ENCODE measurements at places on chromosomes 7 and 10. TPM values are rescaled to one million over a fixed set of nuclear protein-coding genes. Genes with fewer than 3 reads are reported as not detected.
A peak's percentile ranks its signal among the peaks of the same experiment; 100 is the strongest.

The ADCY1 gene
- total RNA-seq = 1.9 TPM

GRCh38 chr7:121178869-121179497 is 149.8 kb upstream of the WNT16 start:
- DNase-seq = no peak

DNA sequence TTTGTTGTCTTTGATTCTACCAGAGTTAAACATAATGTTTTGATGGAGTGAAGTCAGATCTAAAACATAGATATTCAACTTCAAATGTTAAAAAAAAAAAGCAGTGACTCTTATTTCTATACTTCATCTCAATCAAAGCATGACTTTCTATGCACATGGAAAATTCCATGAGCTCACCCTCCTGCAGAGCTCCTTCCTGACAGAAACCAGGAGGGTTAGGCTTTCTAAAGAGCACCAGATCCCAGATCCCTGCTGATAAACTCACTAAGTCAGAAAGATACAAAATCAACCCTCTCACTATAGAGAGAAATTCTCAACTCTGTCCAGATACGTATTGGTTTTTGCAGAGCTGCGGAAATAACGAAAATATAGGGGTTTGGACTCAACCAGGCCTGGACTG is 122.6 kb downstream of the FAM107B start:
- DNase-seq = no peak

The GATA3 gene
- total RNA-seq = 28.9 TPM

- DNase-seq = no peak
Measured at GRCh38 chr10:97724341-97724941, 10.9 kb downstream of the MARVELD1 start.

The TMEM176B gene
- total RNA-seq = not detected

- no peak for DNase-seq
Measured at GRCh38 chr10:110522365-110522988, 24.8 kb downstream of the DUSP5 start.

GRCh38 chr7:80641548-80641947 is 3.1 kb downstream of the CD36 start:
- no peak for DNase-seq

DNA sequence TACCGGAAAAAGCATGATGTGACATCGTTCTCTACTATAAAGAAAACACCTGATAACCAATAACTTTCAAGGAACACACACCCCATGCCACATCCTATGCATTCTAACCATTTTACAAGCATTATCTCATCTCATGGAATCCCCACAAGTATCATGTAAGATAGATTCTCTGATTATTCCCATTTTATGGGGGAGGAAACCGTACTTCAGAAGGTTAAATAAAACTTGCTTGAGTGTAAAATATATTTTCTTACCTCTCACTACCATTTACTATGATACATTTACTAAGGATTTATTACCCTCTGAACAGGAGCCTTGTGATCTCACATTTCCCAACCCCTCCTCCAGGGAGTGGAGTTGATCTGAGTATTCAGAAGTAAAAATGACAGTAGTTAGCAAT is 522.7 kb downstream of the CNTNAP2 start:
- no peak for DNase-seq

The CPA2 gene
- not detected for total RNA-seq

GRCh38 chr7:40493609-40494051 is 358.8 kb downstream of the SUGCT start:
- no peak for DNase-seq

GRCh38 chr10:118401708-118402193 is 59.6 kb upstream of the FAM204A start:
- DNase-seq = no peak

The SYT15B gene
- 0.23 TPM for total RNA-seq

DNA sequence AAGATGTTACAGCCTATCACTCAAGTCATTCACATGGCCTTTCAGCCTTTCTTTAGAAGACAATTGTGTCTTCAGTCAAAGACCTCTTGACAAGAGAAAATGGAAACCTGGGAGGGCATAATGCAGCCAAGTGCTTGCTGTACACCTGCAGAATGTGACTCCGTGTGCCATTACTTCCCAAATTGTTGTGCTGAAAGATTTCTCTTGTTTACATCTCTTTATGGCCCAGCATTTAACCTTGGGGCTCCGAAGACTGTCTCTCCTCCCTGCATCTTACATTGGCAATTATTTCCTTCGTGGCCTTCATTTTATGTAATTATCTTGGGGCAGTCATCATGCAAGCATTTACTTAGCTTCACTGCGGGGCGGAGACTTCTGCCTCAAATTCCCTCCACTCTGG is 287.0 kb downstream of the TCF7L2 start:
- no peak for DNase-seq

The PAX4 gene
- total RNA-seq = not detected

The APBB1IP gene
- 43.1 TPM for total RNA-seq

DNA sequence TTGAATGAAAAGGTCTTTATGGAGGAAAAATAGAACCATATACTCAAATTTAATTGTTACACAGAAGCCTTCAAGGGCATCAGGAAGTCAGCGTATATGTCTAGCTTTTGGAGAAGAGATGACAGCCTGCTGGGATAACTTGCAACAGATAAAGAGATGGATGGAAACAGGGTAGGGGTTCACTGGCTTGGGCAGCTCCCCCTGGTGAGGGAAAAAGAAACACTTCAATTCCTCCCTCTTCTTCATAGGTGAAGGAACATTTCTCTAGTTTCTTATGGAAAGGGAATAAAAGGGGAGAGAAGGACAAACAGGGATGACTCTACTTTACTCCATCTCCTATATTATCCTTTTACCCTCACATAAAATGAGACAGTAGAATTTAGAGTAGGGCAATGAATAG is 635.7 kb downstream of the PHTF2 start:
- DNase-seq = no peak

DNA sequence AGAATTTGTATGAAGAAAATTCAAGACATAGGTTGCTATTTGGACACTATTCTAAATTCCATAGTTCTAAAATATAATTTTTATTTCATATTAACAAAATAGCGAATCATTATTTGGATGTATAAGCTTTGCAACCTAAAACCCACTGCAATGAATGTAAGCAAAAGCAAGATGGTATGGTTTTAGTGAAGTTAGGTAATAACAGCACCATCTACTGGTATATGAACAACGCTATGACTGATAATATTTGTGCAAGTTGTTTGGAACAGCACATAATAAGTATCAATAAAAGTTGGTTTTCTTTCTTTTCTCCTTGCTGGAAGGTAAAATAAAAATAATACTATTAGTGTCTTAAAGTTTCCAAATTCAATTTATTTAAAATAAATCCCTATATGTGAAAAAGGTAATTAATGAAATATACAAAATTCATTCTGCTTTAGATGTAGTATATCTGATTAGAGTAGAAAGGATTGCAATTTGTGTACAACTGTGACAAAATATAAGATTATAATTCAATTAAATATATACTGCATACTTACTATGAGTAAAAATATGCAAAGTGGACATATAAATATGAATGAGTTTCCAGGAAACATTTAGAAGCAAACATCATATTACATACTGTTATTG is 79.0 kb upstream of the LSM8 start:
- DNase-seq = no peak

DNA sequence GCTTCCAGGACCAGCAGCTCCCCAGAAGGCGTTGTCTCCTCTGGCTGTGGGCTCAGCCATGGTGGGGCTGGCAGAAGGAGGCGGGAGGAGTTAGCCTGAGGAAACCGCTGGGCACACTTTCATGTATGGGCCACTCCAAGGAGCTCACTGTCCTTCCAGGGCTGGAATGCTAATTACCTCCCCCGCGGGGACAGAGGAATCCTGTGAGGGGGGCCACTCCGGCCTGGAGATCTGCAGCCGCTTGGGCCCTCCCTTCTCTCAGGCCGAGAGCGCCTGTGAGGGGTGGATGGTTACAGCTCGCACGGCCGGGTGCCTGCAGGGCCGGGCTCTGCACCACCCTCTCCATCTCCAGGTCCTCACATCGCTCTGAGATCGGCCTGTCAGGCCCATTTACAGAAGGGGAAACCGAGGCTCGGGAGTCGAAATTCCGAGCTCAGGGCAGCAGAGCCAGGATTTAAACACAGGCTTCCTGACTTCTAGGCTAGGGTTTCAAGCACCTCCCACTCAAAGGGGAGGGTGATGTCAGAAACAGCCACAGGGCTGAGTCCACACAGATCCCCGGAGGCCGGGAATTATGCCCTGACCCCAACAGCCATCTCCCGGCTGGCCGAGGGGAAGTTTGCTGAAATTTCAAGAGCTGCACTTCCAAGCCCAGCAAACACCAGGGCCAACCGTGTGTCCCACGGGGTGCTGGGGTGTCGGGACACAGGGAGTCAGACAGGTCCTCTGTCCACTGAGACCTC is 59.1 kb downstream of the PDGFA start:
- no peak for DNase-seq

DNA sequence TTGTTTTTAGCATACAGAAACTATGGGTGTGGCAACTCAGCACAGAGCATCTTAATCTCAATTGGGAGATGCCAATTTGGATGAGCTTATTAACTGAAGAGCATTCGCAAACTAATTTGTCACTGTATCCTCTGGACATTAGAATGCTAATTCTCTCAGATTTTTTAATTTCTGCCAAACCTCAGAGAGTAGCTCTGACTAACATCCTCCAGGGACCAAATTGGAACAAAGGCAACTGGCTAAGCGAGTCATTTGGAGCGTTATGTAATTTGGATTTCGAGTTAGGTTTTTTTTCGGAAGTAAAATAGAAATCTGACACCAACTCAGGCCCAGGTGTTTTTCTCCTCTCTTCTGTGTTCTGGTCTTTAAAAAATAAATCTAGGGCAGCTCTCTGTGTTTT is 201.9 kb downstream of the BMPER start:
- no peak for DNase-seq

The PPP1R3A gene
- not detected for total RNA-seq

DNA sequence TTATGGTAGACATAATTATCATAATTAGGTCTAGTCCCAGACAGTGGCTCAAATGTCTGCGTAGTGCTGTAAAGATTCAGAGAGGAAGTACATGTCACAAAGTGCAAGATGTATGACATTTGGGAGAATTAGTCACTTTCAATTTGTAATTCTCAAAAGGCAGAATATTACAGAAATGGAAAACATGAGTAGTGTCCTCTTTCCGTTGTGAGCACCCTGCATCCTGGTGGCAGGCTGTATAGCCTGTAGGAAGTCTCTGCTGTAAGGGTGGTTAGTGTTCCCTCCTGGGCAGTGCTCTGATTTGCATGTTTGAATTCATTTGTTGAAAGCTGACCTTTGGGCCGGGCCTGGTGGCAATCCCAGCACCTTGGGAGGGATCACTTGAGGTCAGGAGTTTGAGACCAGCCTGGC is 17.0 kb downstream of the CDK14 start:
- DNase-seq = peak; percentile 19

DNA sequence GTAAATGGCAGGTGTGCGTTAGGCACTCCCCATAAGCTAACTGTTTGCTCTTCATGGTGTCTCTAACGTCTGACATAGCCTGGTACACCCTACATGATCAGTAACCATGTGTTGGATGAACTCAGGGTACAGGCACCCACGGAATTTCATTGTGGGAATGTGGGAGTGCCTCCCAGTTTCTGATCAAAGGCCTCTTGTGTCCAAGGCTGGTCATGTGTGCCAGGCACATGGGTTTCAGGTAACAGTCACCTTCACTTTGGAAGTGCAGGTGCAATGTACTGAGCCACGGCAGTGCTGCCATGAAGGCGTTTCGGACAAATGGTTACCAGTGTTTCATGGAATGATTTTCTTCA is 298.3 kb downstream of the DNAJB6 start:
- no peak for DNase-seq

- DNase-seq = no peak
Measured at GRCh38 chr7:87380905-87381304, 35.4 kb downstream of the CROT start.

DNA sequence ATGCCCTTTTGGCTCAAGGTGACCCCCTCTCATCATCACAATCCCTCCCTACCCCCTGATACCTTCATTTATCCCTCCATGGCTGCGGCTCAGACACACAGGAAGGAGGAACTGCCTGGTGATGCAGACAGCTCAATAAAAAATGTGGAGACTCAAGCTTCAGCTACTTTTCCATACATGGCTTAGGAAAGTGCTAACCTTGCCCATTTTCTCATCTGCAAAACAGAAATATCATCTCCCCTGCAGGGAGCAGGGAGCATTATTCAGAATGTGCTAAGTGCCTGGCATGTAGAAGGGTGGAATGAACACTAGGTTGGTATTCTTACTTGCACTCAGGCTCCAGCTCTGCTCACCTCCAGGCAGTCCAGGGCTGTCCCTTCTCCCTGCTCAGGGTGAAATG is 23.8 kb downstream of the CXCL12 start:
- no peak for DNase-seq

The ANKRD2 gene
- total RNA-seq = 0.39 TPM

DNA sequence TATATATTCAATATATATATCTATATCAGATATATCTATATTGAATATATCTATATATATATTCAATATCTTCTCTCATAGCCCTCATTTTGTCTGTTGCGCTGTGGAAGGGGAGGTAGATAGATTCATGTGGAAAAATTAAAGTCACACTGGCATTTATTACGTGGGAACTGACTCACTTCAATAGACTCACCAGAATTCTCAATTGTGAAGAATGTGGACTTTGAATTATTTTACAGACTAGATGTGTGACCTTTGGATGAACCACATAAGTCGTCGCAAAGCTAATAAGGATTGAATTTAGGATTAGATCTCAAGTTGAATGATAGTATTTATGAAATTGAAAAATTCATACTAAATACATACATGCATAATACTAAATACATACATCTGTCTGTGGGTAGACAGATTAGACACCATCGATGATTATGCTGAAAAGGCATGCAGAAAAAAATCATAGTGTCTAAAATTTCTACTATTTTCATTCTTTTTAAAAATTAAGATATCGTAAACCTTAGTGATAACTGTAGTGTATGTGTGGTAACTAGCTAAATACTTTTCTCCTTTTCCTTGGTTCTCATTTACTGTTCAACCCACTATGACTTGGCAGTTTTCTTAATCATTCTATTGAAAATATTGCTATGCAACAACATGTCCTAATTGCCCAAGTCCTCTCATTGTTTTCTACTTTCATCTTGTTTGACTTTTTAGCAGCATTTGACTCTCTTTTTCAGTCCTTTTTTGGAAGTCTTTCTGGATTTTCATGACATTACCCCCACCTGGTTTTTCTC is 61.8 kb upstream of the A1CF start:
- no peak for DNase-seq

GRCh38 chr10:84329986-84330651 is 1.7 kb downstream of the CCSER2 start:
- no peak for DNase-seq

The HUS1 gene
- total RNA-seq = 33.7 TPM

The LIPJ gene
- total RNA-seq = not detected

The FXYD4 gene
- total RNA-seq = not detected

The MEOX2 gene
- not detected for total RNA-seq

- DNase-seq = no peak
Measured at GRCh38 chr10:4170633-4171314, 385.8 kb upstream of the KLF6 start.

The LHPP gene
- 13.0 TPM for total RNA-seq

- DNase-seq = no peak
Measured at GRCh38 chr10:47249881-47250280, 50.1 kb upstream of the GDF10 start.

The GAD2 gene
- not detected for total RNA-seq

- DNase-seq = no peak
Measured at GRCh38 chr10:84254552-84255478, 10.0 kb downstream of the RGR start.
